Osteocyte (in vitro differentiated cells): ENCODE measurements at places on chromosomes 3 and 15.

- DNase-seq = no peak
Observed at GRCh38 chr15:73369154-73369694, 466 bp upstream of the HCN4 start.

GRCh38 chr3:37443363-37444035 is 269.1 kb upstream of the LRRFIP2 start:
- no peak for DNase-seq

GRCh38 chr3:189563853-189564563 is 67.2 kb upstream of the TP63 start:
- no peak for DNase-seq

DNA sequence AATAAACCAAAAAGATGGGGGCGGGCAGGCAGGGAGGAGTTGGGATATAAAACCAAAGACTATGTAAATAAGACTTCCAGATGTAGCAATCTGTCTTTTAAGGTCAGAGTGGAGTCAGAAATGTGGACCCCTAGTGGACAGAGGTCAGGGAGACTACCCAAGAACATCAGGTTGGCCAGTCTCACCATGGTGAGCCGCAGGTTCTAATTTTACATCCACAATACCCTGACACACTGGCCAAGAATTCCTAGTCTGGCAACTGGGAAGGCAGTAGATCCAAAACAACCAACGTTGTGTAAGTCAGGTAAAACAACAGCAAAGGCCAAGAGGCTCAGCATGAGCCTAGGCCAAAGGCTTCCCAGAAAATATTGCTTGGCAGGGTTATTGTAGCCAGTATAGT is 203.4 kb downstream of the FOXP1 start:
- no peak for DNase-seq

- peak; percentile 17 for DNase-seq
Observed at GRCh38 chr3:125098611-125099291, 43.0 kb upstream of the HEG1 start.

DNA sequence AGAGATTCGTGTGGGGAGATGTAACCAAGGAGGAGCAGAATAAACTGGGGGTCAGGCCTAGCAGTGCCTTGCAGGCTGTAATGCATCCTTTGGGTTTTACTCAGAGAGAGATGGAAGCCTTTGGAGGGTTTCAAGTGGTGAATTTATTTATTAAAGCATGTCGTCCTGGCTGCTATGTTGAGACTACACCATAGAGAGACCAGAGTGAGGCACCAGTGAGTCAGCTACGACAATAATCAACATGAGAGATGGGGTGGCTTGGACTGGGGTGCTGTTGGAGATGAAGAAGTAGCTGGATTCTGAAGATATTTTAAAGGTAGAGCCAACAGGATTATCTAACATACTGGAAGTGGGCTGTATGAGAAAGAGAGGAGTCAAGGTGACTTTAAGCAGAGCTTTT is 335.3 kb upstream of the ARHGEF26 start:
- no peak for DNase-seq

- no peak for DNase-seq
Observed at GRCh38 chr15:65945616-65946015, 76.3 kb downstream of the RAB11A start.

DNA sequence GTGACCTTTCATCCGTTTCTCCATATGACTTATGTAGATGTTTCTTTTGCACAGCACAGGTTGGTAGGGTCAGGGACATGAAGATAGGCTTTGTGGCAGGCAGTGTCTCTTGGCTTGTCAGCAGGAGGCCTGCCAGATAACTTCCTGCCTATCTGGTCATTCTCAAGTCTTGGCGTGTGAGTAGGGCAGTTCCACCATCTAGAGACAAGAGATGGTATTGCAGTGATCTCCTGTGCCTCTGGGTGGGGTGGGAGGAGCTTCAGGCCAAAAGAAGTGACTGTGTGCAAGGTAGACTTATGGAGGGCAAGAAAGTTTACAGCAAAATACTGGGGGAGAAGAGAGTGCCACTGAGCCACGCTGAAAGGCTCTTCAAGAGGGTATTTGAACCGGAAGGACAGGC is 11.0 kb downstream of the TEX264 start:
- DNase-seq = no peak

DNA sequence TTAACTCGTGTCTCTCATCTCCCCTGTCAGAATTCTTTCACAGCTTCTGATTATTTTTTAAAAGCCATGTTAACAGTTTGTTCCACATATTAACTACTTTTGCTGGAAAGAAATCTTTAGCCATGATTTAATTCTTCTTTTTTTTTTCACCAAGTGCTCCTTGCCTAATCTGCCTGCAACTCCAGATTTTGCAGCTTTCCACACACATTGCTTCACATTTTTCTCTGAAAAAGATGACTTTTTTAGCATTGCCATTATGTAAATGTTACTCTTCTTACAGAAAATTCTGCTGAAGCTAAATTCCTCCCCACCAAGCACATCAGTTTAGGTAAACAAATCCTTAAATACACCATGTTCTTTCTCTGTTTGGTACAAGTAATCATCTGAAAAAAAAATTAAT is 23.4 kb upstream of the PPARG start:
- no peak for DNase-seq

DNA sequence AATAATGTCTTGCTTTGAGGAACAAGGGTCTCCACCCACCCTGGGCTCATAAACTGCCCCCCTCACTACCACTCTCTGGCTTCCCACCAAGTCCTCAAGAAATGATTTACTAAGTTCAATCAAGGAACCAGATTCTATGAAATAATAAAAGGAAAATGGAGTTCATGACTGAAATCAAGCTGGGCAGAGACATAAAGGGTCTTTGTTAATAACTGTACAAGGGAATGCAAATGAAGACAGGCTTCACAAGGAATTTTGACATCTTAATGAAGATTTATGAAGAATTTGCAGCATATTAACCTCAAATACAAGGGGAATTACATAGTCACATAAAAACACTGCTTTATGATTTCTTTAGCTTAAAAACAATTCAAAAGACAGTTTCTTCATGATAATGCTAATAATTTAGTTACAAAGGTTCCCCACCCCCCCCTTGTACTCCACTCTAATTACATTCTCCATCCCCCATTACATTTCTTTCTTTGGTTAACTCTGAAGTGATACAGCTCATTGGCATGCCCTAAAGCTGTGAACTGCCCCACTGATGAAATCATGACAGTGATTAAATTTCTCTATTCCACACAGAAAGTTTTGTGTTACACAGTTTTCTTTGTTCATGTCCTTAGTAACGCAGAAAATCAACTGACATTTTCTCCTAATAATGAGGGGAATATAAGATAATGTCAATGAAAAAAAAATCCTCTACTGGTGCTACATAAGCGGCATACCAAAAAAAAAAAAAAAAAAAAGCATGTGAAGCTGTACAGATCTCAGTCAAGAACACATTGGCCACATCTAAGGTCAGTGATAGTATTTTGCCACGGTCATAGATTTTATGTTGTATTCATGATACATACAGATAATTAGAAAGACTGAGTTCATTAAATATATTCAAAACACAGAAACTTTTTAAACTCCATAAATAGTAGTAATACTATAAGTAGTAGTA is 54.4 kb downstream of the WWTR1 start:
- DNase-seq = no peak

DNA sequence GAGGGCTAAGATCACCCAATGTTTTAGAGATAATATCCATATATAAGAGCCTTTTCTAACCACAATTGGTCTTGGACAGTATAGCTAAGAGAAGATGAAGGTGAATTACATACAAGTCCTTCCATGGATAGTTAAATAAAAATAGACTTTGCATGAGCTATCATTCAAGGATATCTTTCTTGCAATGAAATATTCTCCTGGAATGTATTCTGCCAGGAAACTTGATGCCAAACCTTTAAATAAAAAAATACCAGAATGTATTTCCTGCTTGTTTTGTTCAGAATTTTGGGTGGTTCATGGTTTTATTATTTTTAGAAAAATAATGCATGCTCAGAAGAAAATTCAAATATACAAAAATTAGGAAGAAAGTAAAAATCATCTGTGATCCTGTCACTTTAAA is 88.8 kb upstream of the PPIB start:
- DNase-seq = no peak

GRCh38 chr3:188489639-188490405 is 335.9 kb downstream of the LPP start:
- DNase-seq = no peak

GRCh38 chr3:77096966-77097890 is 57.3 kb downstream of the ROBO2 start:
- DNase-seq = no peak

DNA sequence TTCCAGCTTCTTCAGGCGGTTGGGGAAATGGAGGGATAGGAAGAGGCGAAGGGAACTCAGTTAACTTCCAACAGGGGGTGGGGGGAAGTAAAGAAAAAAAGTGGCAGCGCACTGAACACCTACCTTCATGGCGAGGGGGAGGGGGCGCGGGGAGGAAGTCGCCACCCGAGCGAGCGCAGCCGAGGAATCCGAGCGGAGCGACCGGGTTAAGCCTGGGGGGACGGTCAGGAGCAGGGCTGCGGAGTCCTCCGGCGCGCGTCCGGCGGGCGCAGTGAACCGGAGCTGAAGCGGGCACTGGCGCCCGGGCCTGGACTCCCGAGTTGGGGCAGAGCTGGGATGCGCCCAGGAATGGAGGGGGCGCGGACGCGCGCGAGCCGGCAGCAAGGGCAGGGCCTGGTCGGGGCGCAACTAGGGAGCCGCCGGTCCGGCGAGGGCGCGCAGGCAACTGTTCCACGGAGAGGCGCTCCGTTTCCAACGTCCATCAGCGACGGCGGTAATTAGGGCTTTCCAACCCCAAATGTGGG is at the start of gene WNT5A:
TSS of gene WNT5A (minus strand) at position 450 of the 524 bp plus-strand sequence. CDS start at position 129, 321 bp downstream.
- DNase-seq = peak; percentile 87

DNA sequence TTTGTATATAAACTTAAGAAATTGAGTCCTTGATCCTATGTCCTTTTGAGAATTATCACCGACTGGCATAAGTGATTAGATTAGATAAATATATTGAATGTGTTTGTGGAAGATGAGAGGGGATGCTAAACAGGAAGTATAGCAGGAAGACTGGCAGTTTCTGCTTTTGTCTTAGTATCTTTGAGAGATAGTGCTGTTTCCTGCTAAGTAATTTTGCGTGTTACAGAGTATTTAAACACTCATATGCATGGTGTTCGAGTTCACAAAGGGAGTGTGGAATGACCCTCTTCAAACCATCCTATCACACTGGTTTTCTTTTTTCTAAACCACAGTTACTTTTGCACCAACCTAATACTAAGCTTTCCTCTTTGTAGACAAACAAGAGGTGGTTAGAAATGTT is 106.0 kb downstream of the KLHL25 start:
- no peak for DNase-seq

DNA sequence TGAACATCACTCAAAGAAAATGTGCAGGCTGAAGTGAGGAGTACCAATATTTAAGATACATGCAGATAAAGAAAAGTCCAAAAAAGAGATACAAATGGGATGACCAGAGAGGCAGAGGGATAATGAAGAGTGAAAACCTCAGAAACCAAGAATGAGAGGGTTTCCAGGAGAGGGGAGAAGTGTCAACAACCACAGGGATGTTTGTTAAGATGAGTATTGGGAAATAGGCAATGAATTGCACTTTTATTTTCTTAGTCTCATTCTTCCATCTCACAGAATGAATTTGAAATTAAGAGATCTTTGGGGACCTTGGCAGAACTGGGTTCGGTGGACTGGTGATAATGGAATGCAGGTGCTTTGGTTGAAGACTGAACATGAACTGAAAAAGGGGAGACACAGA is 102.5 kb downstream of the ECT2 start:
- DNase-seq = no peak

DNA sequence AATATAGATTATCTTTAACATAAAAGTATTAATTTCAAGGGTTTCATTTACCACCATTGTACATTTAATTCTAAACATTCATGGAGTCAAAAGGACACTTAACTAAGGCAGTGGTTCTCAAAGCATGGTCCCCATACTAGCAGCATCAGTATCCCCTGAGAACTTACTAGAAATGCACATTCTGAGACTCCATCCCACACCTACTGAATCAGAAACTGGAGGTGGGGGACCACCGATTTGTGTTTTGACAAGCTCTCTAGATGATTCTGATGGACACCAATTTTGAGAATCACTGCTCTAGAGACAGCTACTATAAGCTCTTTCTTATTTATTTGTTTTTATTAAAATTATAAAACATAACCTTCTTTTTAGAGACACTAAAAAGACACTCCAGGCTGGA is 34.0 kb downstream of the SENP5 start:
- no peak for DNase-seq

DNA sequence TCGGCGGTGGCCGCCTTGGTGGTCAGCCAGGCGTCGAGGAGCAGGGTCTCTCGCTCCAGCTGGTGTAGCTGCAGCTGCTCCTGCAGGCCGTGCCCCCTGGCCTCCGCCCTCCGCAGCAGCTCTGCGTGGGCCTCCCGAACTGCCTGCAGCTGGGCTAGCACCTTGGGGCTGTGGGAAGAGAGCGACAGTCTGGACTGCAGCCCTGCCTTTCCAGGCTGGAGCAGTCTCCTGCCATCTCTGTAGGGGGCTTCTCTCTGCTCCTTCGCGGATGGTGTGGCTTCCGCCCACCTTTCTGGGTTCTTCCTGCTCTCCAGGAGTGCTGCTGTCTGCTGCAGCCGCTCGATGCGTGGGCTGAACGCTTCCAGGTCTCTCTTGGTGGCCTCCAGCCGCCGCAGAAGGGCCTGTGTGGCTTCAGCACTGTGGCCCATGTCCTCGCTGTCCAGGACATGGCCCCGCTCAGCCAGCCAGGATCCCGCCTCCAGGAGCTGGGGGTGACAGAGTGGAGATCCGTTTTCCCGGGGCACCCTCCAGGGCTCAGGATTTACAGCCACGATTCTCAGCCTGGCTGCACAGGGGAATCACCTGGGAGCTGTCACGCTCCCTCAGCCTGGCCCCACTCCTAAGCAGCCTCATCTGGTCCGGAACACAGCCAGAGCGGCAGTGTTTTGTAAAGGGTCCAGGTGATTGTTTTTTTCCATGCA is 16.8 kb downstream of the PLA2G4B start:
- DNase-seq = no peak

- no peak for DNase-seq
Observed at GRCh38 chr3:121624147-121624899, 31.1 kb downstream of the FBXO40 start.

GRCh38 chr3:101311676-101312075 is 8.7 kb downstream of the IMPG2 start:
- DNase-seq = no peak

DNA sequence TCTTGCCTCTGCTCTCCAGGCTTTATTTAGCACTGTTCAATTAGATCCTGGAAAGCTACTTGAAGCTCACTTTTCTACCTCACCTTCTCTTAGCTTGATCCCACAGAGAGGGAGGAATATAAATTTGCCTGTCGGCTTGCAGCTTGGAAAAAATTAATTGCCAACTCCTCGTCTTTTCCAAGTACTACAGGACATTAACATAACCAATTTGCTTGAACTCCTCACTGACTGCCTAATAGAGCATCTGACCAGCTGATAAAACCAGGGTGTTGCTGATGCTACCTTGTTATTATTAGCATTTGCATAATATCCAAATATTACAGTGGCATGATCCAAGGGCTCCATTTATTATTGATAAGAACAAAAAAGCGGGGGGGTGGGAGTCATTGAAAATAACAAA is 561.8 kb downstream of the MCTP2 start:
- DNase-seq = no peak

GRCh38 chr3:120622870-120623726 is 27.0 kb downstream of the NDUFB4 start:
- DNase-seq = no peak
